ENCODE measurements at places on chromosomes 2 and 18.

GRCh38 chr2:109046925-109047508, 58.0 kb upstream of the EDAR start:
- DNase-seq, result peak; percentile 36

DNA sequence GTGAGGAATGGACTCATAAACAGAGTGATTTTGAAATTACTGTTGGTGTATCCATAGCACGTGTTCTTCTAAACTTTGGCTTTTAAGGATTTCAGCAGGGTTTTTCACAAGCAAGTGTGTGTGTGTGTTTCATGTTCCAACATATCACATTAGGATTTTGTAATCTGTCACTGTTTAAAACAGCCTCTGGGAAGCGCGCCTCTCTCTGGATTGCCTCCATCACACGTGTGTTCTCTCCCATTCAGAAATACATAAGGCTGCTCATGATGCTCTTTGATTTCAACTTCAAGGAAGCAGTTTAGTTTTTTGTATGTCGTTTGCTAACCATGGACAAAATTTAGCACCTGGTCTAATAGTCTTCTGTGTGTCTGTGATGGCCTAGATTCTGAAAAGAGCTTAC, 370.4 kb downstream of the MTX2 start:
- DNase-seq, result no peak

DNA sequence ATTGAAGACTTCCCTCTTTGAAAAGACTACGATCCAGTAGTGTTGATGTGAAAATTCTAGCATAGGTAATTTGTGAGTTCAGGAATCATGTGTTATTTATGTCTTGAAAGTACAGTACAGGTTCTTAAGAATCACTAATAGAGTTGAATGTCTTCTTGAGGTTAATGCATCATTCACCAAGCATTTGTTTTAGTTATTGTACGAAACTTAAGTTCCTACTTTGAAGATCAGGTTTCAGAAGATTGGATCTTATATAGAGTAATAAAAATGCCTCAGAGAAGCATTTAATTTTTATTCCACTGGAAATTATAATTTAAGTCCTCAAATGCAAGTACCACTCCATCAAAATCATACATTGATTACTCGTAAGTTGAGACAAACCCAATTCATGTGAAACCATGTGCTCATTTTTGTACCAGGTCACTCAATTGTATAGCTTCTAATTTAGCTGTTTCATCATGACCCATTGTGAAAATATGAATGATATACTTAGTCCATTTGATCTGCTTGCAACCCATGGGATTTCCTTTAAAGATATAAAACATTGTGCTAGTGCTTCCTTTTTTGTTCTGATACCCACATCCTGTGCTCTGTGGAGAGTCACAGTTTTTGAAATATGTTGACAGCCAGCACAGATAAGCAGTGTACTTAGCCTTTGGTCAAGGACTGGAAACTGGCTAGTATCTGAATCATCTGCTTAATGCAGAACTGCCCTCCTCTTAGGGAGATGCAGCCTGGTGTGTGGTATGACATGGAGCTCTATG, 22.5 kb upstream of the RAB27B start:
- DNase-seq, result no peak

GRCh38 chr18:11113046-11113548, 36.3 kb downstream of the PIEZO2 start:
- DNase-seq, result no peak

- no peak for DNase-seq
Observed at GRCh38 chr2:88828397-88829137, 137.1 kb downstream of the RPIA start.

DNA sequence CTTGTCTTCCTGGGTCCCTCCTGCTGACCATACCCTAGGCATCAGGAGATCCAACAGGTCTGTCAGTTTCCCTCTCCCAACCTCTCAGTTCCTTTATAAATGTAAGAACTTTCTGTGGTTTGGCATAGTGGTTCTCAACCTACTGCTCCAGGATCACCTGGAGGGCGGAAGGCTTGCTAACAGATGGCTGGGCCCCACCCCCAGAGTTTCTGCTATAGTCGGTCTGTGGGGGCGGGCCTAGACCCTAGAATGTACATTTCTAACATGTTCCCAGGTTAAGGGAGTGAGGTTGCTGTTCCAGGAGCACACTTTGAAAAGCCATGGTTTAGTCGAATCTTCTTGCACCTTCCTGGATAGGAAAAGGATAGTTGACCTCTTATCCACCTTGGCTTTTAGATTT, 37.0 kb downstream of the HK2 start:
- no peak for DNase-seq

- no peak for DNase-seq
Observed at GRCh38 chr18:6659963-6660725, 69.4 kb upstream of the ARHGAP28 start.

- DNase-seq, result no peak
Observed at GRCh38 chr2:223519471-223519870, 82.7 kb downstream of the SCG2 start.

GRCh38 chr2:105961599-105962146, 217.0 kb downstream of the NCK2 start:
- DNase-seq, result no peak

GRCh38 chr2:176435729-176436128, 166.5 kb downstream of the MTX2 start:
- DNase-seq, result no peak

DNA sequence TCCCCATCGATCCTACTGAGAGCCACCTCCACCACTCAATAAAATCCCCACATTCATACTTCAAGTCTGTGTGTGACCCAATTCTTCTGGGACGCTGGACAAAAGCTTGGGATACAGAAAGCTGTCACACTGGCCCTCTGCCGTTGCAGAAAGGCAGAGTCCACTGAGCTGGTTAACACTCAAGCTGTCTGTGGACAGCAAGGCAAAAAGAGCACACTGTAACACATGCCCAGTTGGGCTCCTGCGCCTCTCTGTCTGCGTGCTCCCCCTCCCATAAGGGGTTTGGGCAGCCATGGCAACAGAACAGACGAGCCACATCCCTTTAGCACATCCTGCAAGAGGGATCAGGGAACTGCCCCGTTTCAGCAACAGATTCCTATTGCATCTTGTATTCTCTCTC, 106.9 kb upstream of the RGPD4 start:
- DNase-seq, result no peak

DNA sequence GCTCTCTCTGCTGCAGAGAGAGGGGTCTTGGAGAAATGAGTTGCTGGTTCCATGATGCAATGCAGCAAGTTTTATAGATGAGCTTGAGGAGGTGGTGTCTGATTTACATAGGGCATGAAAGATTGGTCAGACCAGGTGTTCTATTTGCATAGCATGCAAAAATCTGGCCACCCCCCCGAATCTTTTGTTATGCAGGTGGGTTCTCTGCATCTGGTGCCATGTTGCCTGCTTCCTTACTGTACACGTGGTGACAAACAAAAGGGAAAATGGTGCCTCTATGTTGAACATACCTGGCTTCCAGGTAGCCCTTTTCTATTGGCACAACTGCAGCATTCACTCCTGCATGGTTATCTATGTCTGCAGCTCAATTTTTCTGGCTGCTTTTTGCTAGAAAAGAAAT, 169.4 kb downstream of the GALNT1 start:
- no peak for DNase-seq

- DNase-seq, result no peak
Observed at GRCh38 chr18:59123588-59124369, 15.9 kb upstream of the SEC11C start.

DNA sequence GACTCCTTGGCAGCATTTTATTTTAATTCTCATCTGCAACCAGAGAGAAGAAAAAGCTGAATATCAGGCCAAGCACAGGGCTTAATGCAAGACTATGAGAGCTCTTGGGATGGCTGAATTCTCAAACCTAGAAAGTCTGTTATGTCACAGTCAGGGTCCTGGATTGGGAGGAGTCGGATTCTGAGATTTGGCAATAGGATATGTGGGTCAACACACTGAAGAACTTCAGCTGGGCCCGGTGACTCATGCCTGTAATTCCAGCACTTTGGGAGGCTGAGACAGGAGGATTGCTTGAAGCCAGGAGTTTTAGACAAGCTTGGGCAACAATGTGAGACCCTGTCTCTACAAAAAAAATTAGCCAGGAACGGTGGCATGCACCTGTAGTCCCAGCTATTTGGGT, 102.4 kb downstream of the COL3A1 start:
- DNase-seq, result no peak

- no peak for DNase-seq
Observed at GRCh38 chr2:227507963-227508362, 36.0 kb downstream of the AGFG1 start.

DNA sequence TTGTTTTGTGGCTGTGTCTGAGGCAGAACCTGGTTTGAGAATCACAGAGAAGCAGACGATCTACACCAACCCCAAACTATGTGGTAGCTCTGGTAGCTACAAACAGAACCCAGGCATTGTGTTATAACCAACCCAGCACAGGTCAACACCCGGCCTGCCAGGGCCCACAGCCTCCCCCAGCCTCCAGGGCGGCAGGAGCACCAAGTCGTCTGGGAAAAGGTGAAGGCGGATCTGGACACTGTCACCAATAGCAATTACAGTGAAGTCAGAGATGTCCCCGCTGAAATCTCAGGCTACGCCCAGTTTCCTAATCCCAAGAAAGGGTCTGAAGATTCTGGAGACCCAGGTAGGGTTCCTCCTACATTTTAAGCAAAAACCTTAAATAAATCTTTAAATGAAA, 3.6 kb downstream of the HJURP start:
- no peak for DNase-seq

GRCh38 chr2:188092734-188093133, 198.9 kb upstream of the GULP1 start:
- DNase-seq, result no peak

DNA sequence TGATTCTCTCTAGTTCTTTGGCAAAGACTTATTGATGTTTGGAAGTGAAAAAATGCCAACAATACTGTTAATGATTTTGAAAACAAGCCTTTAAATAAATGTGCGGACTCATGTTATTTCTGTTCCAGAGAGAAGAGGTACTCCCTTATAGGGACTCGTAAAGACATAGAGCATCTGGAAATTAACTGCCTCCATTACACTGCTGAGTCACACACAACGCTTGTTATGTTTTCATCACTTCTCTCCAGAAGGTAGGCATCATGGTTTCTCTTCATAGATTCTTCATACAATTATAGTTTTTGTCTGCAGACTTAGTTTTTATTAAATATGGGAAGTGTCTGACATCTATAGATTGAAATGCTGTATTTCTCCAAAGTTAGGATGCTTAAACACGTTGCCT, 302.5 kb upstream of the EPC2 start:
- DNase-seq, result no peak

DNA sequence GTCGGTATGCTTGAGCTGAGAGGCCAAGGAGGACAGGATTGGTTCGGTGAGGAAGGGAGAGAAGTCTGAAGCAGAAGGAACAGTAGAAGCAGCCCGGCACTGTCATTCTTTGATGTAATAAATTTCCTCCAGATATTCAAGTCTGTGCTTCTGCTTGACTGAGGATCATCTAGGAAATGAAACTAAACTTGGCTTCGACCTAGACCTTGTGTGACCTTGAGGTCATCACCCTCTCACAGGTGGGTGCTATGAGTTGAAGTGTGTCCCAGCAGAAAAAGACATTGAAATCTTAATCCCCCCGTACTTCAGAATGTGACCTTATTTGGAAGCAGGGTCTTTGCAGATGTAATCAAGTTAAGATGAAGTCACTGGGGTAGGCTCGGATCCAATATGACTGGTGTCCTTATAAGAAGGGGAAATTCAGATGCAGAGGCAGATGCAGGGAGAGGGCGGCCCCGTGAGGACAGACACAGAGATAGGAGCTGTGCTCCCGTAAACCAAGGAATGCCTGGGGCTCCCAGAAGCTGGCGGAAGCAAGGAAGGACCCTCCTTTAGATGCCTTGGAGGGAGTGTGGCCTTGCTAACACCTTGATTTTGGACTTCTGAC, 49.0 kb downstream of the PRKCE start:
- no peak for DNase-seq

DNA sequence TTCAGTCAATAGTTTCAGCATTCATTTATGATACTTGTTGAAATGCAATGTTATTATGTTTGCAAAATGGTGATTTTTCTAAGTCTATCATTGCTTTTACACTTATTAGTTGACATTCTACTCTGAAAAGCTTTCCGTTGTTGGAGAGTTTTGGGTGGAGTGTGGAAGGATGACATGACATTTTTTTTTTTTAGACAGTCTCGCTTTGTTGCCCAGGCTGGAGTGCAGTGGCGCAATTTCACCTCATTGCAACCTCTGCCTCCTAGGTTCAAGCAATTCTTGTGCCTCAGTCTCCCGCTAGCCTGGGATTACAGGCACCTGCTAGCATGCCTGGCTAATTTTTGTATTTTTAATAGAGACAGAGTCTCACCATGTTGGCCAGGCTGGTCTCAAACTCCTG, 29.8 kb downstream of the PIKFYVE start:
- DNase-seq, result no peak

DNA sequence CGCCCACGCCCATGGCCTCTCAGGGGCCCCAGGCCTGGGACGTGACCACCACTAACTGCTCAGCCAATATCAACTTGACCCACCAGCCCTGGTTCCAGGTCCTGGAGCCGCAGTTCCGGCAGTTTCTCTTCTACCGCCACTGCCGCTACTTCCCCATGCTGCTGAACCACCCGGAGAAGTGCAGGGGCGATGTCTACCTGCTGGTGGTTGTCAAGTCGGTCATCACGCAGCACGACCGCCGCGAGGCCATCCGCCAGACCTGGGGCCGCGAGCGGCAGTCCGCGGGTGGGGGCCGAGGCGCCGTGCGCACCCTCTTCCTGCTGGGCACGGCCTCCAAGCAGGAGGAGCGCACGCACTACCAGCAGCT, 2.4 kb downstream of the B3GNT7 start:
- DNase-seq, result no peak

GRCh38 chr2:36379710-36380448, 24.3 kb downstream of the CRIM1 start:
- DNase-seq, result no peak

- DNase-seq, result no peak
Observed at GRCh38 chr2:9169349-9170107, 37.1 kb upstream of the ASAP2 start.

DNA sequence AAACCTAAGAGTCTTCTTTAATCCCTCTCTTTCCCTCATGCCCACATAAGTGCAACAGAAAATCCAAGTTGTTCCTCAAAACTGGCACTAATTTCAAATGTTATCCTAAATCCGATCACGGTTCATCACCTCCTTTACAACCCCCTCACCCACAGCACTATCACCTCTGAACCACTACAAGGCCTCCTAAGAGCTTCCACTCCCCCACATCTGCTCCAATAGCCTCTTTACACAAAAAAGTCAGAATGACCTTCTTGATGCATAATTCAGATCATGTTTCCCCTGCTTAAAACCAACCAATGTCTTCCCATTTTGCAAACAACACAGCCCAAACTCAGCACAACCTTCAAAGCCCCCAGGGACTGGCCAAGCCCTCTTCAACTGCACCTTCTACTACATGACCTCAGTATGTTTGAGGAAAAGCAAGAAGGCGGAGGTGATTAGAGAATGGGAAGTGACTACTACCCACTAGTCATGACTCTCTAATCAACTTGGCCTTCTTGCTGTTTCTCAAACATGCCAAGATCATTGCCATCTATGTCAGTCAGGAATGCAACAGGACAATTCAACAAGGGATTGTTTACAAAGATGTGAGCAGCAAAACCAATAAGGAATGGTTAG, 34.6 kb upstream of the GCC2 start:
- no peak for DNase-seq

GRCh38 chr2:65264821-65265670, 37.4 kb downstream of the ACTR2 start:
- peak; percentile 32 for DNase-seq

- no peak for DNase-seq
Observed at GRCh38 chr2:178863856-178864620, 56.8 kb upstream of the TTN start.
